ENCODE measurements at places on chromosomes 16 and 17.

DNA sequence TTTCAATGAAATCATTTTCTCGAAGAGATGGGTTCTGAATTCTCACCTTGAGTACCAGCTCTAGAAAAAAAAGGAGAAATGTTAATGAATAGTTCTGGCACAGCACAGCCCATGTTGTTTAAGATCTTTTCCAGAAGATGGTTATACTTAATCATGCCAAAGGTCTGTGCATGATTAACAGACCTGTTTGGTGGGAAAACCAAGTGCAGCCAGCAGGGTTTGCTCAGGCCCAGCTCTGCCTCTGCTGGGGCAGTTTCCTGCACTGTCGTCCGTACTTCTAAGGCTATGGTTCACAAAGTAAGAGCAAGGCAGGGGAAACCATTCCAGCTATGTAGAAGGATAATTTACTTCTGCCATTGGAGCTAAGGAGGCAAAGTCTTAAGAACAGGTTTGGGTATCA, 10.7 kb downstream of the ANKRD40 start:
- no peak for DNase-seq

- no peak for DNase-seq
Observed at GRCh38 chr16:4780235-4780634, 7.9 kb downstream of the SEPTIN12 start.

DNA sequence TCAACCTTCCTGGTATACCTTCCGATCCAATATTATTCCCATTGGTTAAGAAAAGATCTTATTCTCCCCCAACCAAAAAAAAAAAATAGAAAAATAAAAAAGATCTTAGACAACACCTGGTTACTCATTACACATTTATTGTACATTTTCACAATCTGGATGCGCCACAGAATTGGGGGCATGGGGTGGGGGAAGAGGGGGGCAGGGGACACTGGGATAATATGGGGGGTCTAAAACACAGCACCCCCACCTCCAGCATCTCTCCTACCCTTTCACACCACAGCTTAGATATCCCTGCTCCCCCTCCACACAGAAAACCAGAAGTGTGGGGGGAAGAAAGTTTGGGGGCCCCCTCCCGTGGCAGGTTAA, 3.7 kb downstream of the VAMP2 start:
- DNase-seq: no peak

GRCh38 chr17:30450125-30451027, 26.8 kb upstream of the GOSR1 start:
- DNase-seq: no peak

- DNase-seq: no peak
Observed at GRCh38 chr16:69511651-69512050, 54.1 kb upstream of the NFAT5 start.

DNA sequence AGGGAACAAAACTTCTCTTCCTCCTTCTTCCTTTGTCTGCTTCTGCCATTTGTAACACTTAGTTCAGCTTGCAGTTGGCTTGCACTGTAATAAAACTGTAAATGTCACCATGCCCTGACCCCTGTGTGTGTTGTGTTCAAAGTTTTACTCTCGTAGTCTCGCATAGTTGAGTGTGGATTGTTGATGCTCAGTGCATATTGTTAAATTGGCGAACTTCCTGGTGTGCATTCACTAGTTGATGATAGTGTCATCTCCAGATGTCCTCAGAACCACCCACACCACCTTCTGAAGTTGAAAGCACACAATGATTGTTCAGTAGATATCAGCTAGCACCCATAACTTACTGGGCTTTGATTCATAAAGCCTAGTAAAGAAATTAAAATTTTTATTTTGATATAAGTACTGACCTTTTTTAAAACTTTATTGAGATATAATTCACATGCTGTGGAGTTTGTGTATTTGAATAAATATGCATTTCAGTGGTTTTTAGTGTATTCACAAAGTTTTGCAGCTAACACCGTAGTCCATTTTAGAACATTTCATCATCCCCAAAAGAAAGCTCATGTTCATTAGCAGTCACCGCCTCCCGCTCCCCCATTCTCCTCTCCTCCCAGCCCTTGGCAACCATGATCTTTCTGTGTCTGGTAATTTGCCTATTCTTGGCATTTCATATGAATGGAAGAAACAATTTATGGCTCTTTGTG, 25.0 kb downstream of the USP10 start:
- DNase-seq: no peak

Data from KG1 (cell line).